Skeletal muscle tissue (tissue), 5 donors: ENCODE measurements at places on chromosomes 1 and 21. TPM values are rescaled to one million over a fixed set of nuclear protein-coding genes. Genes with fewer than 3 reads are reported as not detected.

TMED5 gene
- total RNA-seq, result 16.7 TPM

MROH9 gene
- total RNA-seq, result not detected

LCE1D gene
- total RNA-seq, result not detected

SEMA4A gene
- 4.2 TPM for total RNA-seq

TFF1 gene
- total RNA-seq, result not detected

SPATA45 gene
- total RNA-seq, result 1.6 TPM

KRTAP21-2 gene
- total RNA-seq, result not detected
